A549 treated with RU486 at 1 μM for 4 hours (cell line): ENCODE measurements at places on chromosomes 13 and 19. TPM values are rescaled to one million over a fixed set of nuclear protein-coding genes. Genes with fewer than 3 reads are reported as not detected.

Gene GPR12
- total RNA-seq = not detected in 5 replicates

Gene LMTK3
- 2.1 to 4.7 TPM (median 4.2 TPM) in 5 replicates for total RNA-seq

Gene FAM124A
- 1.7 to 2.4 TPM (median 2.2 TPM) in 5 replicates for total RNA-seq

Gene PRR22
- 1.7 to 3.5 TPM (median 2.5 TPM) in 5 replicates for total RNA-seq

Gene VAV1
- total RNA-seq = 6.2 to 9.7 TPM (median 6.6 TPM) in 5 replicates

Gene MAMSTR
- total RNA-seq = 0.26 to 0.72 TPM (median 0.41 TPM) in 5 replicates
